ENCODE measurements at places on chromosomes 3 and 15.

DNA sequence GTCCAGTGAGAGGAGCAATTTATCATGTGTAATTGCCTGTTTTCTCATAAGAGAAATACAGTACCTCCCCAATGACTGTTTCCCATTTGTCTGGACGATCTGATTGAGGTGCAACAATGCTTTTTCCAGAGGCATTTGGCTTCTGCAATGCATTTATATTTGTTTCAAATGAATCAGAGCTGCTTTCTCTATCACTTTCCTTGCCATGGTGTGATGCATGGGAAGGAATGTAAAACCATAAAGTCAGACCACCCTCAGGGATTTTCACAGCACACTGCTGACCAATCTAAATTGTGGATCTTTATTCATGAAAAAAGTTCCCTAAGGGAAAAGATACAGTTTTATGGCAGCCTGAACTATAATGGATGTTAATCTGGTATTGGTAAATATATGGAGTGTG is 333.0 kb downstream of the ZNF385D start:
- no peak for DNase-seq

DNA sequence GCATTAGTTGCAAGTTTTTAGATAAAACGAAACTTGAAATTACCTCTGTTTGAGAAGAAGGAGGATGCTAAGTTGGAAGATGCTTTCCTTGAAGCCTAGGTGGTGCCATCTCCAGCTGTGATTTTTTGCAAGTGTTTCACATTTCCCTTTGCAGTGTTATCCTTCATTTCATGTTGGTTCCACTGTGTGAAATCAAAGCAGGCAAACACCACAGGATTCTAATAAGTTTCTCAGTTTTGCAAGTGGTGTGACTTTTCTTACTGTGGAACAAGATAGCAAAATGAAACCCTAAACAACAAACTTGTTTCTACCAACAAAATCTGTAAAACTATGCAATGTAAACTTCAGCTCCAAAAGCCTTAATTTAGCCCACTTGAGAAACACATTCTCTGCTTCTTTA is 260.9 kb downstream of the OXSM start:
- DNase-seq = no peak

DNA sequence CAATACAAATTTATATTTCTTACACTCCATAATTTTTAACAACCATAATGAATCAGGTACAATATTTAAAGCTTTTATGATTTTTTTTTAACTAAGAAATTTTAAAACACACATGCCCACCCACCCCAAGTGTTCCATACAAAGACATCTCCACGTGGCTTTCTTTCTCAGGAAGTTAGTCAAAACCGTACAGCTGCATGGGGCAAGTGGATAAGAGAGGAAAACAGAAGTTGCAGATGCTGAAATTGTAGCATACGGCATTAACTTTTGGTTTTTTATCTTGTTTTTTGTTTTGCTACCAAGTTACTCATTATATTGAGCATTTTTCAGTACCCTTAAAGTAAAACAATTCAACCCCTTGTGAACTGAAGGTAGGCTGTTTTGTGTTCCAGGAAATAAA is 14.8 kb downstream of the GNB4 start:
- no peak for DNase-seq

GRCh38 chr3:103057003-103057402 is 622.2 kb downstream of the ZPLD1 start:
- DNase-seq = no peak

GRCh38 chr3:39150148-39150802 is 3.1 kb downstream of the CSRNP1 start:
- no peak for DNase-seq

DNA sequence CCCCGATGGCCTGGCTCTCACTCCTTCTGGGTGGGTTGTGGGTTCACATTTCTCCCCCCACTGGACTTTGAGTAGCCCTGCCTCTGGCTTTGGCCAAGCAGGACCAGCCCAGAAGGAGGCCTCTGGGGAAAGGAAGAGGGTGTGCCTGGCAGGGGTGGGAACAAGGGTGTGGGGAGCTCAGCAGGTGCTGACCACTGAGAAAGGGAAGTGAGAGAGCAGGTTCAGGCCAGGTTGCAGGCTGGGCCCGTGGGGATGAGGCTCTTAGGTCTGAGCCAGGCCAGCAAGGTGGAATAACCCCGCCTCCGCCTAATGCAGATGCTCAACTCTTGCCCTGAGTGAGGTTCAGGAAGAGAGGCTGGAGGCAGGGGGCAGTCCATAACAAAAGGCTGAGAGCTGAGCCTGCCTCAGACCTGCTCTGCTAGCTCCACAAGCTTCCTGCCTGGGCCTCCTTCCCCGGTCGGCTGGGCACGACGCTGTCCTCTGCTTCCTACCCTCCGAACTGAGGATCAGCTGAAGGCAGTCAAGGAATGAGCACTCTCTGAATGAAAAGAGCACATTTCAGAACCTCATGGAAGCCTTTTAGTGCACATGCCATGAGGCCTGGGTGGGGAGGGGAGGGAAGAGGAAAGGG is 82.7 kb downstream of the TLE3 start:
- no peak for DNase-seq

- no peak for DNase-seq
Measured at GRCh38 chr3:195911946-195912270, 3.6 kb upstream of the TNK2 start.

- DNase-seq = no peak
Measured at GRCh38 chr3:98246142-98246541, 17.9 kb upstream of the OR5H6 start.

DNA sequence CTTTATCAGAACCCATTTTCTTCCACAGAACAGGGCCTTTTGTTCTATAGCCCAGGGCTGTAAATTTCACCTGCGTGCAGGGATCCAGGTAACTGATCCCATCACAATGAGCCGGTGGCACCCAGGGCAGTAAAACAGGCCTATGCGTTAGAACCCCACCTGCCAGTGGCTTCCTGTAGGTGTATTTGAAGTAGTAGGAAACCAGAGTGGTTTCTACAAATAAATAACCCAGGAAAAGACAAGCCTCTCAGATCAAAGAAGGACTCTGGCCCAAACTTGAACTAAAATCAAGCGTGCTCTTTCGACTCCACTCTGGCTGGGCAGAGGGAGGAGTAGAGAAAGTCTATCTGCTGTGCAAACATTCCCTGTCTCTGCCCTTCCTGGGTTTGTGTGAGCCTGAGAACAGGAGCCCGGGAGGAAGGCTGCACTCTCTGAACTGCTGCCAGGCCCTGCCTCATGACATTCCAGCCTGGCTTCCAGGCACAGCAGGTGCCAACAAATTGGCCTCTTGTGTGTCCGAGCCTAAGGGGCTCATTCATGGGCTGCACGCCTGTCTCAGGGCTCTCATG is 77.7 kb downstream of the CEMIP start:
- DNase-seq = no peak

DNA sequence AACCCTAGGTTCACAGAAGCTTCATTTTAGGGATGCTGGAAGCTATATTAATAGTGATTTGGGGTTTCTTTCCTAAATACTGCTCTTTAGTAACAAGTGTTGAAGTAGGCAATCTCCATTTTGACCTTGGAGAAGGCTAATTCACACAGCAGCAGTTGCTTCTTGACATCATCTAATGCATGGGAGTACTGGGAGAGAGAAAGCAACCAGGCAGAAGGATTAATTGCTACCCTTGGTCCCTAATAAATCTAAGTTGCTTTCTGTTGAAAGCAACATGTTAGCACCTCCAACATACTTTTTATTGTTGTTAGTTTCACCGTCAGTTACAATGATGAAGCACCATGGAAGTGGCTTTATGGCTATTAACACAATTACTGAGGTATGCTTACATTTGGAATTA is 96.2 kb downstream of the ADAMTS9 start:
- DNase-seq = no peak

All from left kidney (tissue), 8 donors.